A549 treated with ZK216348 at 1 μM for 4 hours (cell line): ENCODE measurements at places on chromosomes 12 and 14. TPM values are rescaled to one million over a fixed set of nuclear protein-coding genes. Genes with fewer than 3 reads are reported as not detected.

GTF2A1 gene
- total RNA-seq = 9.9 to 18.9 TPM (median 13.3 TPM) in 5 replicates

SYNE3 gene
- total RNA-seq = 0.17 to 0.59 TPM (median 0.51 TPM) in 5 replicates

PRIMA1 gene
- total RNA-seq = 0.13 to 0.43 TPM (median 0.39 TPM) in 5 replicates

SOAT2 gene
- total RNA-seq = 0.14 to 0.75 TPM (median 0.23 TPM) in 5 replicates

KLRC4 gene
- total RNA-seq = not detected in 5 replicates
